Right renal pelvis (tissue), 4 donors: ENCODE measurements at places on chromosomes 7 and 10. TPM values are rescaled to one million over a fixed set of nuclear protein-coding genes. Genes with fewer than 3 reads are reported as not detected.
A peak's percentile ranks its signal among the peaks of the same experiment; 100 is the strongest.

DNA sequence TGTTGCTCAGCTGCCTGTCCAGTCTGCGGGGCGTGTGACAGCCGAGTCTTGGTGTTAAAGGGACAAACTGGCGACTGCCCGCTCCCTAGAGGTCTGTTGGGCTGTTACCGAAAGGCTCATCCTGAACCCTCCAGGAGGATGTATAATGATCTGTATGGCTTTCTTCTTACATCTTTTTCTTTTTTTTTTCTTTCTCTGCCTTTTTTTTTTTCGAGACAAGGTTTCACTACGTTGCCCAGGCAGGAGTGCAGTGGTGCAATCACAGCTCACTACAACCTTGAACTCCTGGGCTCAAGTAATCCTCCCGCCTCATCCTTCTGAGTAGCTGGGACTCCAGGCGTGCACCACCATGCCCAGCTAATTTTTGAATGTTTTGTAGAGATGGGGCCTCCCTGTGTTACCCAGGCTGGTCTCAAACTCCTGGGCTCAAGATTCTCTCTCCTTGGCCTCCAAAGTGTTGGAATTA, 857 bp downstream of the INTS15 start:
- DNase-seq: no peak

GRCh38 chr10:99793819-99794218, 11.4 kb downstream of the ABCC2 start:
- DNase-seq: no peak

GRCh38 chr7:40720416-40720815, 585.6 kb downstream of the SUGCT start:
- DNase-seq: no peak

DNA sequence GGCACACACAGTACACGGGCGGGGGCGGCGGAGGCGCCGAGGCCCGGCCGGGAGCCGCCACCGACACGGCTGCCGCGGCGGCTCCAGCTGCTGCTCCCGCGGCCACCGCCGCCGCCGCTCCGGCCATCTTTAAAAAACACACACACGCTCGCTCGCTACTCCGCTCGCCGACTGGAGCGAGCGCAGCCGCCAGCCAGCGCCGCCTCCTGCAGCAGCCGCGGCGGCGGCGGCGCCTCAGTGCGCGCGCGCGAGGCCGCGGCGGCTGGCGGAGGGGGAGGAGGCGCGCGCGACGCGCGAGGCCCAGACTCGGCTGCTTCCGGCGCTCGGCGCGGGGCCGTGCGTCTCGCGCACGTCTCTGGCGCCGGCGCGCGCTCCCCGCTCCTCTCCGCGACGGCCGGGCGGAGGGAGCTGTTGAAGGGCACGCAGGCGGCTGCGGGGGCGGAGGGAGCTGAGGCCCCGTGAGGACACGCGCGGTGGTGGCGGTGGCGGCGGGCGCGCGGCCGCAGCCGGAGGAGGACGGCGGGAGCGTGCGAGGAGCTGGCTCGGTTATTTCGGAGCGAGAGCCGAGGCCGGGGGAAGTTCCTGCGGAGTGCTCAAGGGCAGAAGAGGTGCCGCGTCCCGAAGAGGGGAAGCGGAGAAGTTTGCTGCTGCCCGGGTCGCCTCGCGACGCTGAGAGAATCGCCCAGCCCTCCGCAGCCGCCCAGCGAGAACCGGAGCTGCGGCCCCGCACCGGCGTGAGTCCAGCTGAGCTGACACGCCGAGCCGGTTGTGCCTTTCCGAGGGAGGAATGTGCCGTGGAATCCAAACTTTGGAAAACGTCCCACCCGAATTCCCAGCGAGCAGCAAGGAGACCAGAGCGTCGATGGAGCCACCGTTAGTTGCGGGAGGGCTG, at the start of gene KDM7A:
TSS of gene KDM7A (minus strand) at position 173 of the 892 bp plus-strand sequence. CDS start at position 127, 46 bp downstream.
- peak; percentile 91 for DNase-seq

DNA sequence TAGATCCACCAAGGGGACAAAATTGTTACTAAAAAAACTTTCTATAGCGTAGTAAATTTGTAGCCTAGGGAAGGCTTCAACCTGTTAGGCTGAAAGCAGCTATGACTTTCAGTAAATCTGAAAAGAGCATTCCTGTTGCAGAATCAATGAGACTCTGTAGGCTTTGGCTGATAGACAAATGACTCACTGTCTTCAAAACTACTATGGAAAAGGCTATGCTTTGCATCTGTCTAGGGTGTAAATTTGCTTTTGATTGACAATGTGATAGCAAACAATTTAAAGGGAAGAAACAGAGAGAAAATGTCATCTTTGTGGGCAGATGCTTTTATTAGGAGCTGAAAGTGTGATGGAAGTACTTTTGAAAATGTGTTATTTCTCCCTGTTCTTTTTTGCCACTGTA, 60.6 kb downstream of the ARL5B start:
- DNase-seq: no peak

DNA sequence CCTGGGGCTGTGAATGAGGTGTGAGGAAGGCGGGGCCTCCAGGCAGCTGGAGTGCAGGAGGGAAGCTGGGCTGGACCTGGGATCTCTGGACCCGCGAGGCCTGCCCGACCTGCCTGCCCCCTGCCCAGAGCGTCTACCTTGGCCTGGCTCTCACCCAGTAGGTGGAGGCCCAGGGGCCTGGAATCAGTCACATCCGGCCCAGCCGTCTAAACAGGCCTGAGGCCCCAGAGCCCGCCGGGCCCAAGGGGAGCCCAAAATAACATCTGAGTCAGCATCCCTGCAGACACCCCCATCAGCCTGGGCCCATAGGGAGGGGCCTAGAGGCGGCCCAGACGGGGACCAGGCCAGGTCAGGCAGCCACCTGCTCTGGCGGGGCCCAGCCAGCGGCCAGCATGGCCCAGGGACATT, 15.1 kb upstream of the ELN start:
- DNase-seq: no peak

DNA sequence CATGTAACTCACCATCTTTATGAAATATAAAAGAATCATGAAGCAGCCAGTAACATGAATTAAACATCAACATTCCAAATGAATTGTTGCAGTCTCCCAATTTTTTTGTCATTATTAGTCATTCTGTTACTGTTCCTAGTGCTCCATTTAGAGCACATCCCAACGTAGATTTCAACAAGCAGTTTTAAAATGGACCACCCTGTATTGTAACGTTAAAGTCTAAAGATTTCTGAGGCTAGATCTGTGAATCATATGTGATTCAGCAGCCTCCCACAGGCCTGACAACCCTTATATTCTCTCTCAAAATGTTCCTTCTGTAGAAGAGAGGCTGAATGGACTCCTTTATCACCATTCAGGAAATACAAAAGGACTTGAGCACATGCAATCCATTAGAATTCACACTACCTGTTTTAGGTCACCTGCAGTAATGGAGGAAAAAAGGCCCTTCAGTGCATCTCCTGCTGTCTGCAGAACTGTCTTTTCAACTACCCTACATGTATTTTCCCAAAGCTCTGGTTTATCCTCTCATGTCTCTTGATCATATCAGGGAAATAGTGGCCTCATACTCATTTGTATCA, 81.4 kb downstream of the CACNA2D1 start:
- DNase-seq: no peak

- no peak for DNase-seq
Measured at GRCh38 chr10:102726274-102726673, 11.8 kb downstream of the SFXN2 start.

GRCh38 chr10:85598646-85599045, 767.9 kb downstream of the GRID1 start:
- no peak for DNase-seq

- no peak for DNase-seq
Measured at GRCh38 chr10:48231178-48231577, 43.3 kb downstream of the FRMPD2 start.

DNA sequence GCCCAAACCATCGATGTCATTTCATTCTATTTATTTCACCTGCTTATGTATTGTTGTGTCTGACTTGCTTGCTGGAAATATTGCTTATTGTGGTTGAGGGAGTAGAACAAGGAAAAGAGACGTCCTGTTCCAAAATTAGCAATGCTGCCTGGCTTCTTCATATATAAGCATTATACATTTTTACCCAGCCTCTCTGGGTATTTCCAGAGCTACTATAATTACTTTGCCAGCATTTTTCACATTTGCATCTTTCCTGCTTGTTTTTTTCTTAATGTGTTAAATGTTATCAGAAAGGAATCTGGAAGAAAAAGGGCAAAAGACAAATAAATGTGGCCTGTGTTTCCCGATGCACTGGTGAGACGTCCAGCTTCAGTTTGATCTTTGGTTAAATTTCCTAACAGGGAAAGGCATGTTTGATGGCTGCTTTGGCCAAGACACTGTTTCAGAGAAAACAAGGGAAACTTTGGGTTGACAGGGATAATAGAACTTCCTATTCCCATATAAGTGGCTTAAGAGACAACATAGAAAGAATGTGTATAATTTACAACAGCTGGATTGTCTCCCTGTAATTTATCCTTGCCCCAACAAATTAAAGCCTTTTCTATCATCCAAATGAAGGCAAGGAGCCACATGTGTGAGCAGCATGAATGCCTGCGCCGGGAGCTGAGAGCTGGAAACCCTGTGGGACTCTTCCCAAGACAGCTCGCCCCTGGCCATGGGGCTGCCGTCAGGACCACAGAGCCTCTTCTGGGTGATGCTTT, 671.1 kb upstream of the CELF2 start:
- DNase-seq: peak; percentile 28

DNA sequence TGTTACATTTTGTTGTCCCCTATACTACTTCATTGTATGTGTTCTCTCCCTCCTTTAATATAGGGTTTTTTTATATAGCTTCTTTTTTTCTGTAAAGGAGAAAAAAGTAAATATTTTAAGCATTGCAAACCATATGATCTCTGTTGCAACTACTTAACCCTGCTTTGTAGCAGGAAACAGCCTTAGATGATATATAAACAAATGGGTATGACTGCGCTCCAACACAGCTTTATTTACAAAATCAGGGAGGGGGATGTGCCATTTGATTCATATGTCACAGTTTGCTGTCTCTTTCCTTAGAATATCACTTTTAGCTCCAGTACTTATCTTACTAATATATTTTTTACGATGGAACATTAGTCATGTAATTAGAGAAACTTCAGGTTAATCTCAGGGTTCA, 155.2 kb upstream of the GNAI1 start:
- DNase-seq: no peak

- DNase-seq: no peak
Measured at GRCh38 chr7:139730746-139731612, 46.8 kb downstream of the HIPK2 start.

DNA sequence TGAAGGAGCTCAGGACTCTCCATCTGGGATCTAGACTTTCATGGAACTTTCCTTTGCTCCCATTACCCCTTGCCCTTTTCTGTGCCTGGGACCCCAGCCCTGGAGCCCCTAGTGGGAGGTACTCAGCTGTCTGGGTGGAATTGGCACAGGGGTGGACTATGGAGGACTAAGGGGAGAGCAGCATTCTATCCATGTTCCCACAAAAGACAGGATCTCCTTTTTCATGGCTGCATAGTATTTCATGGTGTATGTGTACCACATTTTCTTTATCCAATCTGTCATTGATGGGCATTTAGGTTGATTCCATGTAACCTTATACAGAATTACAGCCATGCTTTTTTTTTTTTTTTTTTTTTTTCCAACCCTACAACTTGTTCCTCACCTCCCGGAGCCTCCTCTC, 89.1 kb downstream of the GALNT17 start:
- no peak for DNase-seq

DNA sequence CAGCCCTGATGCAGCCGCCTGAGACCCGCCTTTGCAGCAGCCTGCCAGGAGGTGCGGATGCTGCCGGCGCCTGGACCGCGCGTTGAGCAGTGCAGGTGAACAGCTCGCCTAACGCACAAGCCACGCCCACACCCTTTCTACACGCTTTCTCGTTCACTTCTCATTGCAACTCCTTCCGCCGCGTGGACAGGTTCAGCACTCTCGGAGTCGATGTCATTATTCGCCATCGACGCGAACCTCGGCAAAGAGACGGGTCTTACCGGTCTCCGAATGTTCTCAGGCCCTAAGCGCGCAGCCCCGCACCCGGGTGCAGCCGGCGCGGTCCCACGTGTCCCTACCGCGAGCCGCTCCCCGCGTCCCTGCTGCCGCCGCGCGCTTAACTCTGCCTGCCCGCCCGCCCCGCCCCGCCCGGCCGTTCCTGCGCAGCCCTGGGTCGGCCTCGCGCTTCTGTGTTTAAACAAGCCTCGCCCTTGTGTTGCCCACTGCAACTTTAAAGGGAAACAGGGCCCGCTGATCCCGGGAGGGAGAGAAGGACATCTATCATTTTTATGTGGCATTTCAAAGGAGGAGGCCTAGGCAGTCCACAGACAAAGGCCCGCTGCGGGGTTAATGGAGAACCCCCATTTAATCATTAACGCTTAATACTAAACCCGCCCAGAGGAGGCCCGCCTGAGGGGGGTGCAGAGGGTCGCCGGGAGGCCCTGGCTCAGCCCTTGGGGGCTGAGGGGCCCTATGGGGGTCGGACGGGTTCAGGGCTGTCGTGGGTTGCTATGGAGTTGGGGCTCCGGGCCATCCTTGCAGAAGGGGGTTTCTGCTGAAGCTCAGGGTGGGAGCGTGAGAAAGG, 128.5 kb downstream of the WDR11 start:
- DNase-seq: peak; percentile 76

Gene SPDYE18
- 0.75 TPM for polyA plus RNA-seq

Gene ITGB8
- polyA plus RNA-seq: 39.7 TPM

Gene NOS3
- 9.1 TPM for polyA plus RNA-seq

Gene OPN4
- not detected for polyA plus RNA-seq

Gene HTR7
- 0.65 TPM for polyA plus RNA-seq

Gene MMRN2
- 29.8 TPM for polyA plus RNA-seq

Gene GIMAP7
- 12.6 TPM for polyA plus RNA-seq

Gene HTRA1
- polyA plus RNA-seq: 209 TPM

Gene SEMA3E
- polyA plus RNA-seq: 1.5 TPM
